ENCODE measurements at places on chromosomes 5 and 9.

DNA sequence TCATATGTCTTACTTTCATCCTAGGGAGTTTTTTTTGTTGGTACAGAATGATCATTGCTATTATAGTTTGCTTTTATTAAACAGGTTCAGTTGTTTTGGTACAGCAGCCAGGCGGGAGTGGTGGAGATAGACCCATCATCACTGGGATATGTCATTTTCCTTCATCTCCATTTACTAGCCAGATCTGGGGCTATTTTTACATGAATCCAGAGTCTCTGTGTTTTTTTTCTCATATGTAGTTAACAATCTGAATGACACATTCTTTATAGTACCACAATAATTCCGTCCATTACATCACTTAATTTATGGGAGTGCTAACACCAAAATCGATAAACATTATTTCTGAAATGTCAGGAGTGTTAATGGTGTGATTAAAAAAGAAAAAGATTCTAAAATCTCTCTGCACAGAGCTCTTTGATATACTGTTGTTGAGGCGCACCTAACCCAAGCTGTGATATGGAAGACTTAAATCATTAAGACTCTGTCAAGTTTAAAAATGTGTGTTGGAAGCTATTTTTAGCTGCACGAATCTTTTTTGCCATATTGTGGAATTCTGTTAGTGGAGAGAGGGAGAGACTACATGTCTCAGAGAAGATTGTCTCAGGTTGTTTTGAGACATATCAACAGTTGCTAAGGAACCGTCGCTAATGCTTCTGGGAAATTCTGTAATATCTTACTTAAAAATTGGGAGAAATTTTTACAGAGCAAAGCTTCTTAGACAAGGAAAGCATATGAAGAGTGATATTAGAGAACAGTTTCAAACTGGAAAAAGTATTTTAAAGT lies 59.6 kb downstream of the RPS23 start:
- no peak for DNase-seq

GRCh38 chr9:72794946-72795345 lies 157.9 kb downstream of the ALDH1A1 start:
- DNase-seq, result no peak

- peak; percentile 38 for DNase-seq
Observed at GRCh38 chr9:26723486-26723885, 169.1 kb downstream of the CAAP1 start.

GRCh38 chr9:137301081-137301947 lies 757 bp downstream of the NRARP start:
- no peak for DNase-seq

GRCh38 chr5:42309865-42310264 lies 113.4 kb upstream of the GHR start:
- DNase-seq, result no peak

DNA sequence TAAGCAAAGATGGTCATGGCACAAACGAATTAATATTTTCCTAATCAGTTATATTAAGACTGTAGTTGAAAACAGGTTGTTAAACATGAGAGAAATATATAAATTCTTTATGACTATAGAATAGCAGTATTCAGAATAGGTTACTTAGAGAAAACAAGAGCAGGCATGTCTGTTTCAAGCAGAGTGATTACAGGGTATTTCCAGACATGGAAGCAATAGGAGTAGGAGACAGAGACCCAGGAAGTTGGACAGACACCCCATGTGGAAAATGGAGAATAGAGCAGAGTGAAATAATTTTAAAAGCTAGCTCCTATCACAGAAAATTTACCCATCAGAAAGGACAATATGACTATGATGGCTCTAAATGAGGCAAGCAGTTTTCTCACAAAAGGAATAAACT lies 111.5 kb downstream of the IZUMO3 start:
- DNase-seq, result no peak

Data from H54 (cell line).